ENCODE measurements at places on chromosomes 4 and X.

DNA sequence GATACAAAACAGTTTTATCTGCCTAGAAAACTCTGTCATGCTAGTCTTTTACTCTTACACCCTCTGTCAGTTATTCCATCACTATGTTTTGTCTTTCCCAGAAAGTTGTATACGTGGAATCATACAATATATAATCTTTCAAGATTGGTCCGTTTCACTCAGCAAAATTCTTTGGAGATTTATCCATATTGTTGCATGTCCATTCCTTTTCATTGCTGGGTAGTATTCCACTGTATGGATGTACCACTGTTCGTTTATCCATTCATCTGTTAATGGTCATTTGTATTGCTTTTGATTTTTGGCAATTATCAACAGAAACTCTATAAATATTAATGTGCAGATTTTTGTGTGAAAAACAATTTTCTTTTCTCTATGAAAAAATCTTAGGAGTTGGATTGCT lies 63.1 kb downstream of the GLUD2 start:
- DNase-seq, result no peak

DNA sequence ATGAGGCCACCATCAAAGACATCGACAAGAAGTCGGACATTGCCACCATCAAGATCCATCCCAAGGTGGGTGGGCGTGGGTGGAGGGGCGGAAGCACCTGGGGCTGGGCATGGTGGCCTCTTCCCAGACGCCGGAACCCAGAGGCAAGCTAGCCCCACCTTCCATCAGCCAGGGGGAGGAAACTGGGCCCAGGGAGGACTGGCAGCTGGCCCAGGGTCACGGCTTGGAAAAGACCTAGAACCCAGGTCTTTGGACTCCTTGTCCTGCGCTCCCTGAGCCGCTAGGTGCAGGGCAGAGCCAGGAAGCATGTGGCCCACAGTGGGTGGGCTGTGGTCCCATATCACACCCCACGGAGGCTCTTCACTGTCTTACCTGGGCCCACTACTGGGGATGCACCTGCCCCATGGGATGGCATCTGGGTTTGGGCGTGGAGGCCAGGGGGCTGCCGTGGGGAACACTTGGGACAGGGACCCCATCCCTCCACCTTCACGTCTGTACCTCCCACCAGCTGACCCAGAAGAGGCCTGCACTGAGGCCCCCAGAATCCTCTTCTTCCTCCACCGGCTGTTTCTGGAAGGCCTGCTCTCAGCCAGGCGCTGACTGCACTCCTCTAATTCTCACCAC lies 17.3 kb downstream of the HTRA3 start:
- DNase-seq, result no peak

DNA sequence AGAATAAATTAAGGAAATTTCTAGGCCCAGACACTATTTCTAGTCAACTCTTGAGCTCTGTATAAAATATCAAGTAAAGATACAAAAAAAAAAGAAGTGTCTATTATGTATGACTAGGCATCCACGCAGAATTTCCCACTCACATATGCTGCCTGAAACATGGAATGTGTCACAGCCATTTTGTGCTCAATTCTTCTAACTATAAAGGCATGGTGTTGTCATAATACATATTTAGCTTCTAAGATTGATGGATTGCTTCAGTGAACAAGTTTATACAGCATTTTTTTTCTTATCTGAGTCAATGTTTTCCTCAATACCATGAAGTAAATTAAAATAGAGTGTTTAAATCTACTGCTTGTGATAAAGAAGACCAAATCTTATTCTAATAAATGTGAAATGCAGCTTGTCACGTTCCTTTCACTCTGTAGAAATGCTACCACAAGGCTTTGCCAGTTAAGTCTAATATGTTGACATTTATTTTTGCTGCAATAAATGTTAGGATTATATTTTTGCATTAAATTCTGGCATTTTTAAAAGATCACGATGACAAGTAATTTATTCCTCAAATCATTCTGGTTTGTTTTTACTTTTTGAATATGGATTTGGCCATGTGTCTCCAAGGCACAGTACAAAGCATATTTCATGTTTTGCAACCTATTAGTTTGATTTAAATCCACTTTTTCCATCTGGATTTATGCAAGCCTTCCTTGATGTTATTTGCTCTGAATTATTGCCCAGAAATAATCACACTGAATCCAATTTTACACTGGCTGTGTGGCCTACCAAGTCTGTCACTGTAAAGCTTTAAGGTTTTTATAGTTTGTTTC lies 1829.0 kb upstream of the PCDH7 start:
- DNase-seq, result no peak

DNA sequence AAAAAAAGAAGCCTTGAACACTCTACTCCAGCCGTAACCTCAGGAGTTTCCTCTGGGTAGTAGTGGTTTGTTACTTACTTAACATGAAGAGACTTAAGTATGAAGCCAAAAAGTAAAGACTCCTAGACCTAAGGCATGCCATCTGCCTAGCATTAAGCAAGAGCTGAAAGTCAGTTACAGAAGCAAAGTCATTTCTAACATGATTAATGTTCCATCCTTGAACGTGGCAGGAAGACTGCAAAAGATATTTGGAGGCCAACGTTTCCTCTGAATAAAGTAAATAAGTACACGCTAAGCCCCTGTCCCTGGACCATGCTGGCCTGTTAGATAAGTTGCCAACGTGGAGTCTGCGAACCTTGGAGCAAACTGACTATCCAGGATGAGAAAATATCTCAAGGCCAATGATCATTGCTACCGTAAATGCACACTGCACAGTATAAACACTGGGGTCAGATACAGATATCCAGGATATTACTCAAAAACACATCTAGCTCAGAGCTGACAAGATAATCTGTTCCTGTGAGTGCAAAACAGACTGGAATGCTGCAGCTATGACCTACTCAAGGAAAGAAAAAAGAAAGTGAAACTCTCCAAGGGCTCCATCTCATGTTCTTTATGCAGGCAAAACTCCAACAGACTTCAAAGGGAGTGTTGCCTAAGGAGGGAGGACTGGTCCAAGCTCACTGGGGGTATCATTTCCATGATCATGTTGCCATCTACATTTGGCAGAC lies 255.8 kb downstream of the COL25A1 start:
- no peak for DNase-seq

DNA sequence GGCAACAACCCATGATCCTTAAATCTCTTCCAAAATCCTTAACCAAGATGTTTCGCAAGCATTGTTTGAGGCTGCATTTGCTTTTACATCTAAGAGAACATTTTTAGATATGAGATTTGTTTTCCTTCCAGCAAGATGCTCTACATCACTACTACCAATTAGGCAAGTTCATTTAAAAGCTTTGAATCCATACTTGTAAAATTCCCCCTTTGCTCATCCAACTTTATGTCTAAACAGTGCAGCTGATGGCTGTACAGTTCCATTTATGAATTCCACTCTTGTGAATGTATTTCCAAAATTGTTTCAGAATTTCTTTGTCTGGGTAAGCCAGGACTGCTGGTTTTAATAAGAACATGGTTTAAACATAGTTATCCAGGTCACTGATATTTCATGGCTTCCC lies 31.5 kb downstream of the RAI2 start:
- no peak for DNase-seq

- DNase-seq, result no peak
These were observed 95.7 kb downstream of the PRDM5 start for GRCh38 chr4:120826853-120827252.

DNA sequence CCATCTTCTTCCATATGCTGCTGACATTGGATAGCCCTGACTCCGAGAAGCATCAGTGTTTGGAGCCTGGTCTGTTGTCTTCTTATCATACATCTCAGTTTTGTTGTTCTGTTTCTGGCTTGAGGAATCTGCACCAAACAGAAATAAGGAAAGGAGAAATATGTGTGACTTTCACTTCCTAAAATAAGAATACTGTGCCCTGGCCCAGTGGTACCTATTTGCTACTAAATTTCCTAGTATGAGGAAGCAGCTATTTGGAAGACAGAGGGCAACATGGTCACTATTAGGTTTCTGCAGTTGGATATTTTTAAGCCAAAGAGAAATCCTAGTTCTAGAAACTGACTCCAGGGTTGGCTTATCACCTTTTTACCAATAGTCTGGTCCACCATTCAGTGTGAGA lies 16.8 kb downstream of the CT47C1 start:
- no peak for DNase-seq

GRCh38 chr4:2846172-2846571 lies 2.5 kb downstream of the ADD1 start:
- DNase-seq, result no peak

GRCh38 chr4:25943312-25943711 lies 29.3 kb downstream of the SMIM20 start:
- DNase-seq, result no peak

GRCh38 chr4:69760455-69760854 lies at the start of gene SULT1B1:
SULT1B1 (minus strand) TSS chr4:69760620; CDS start chr4:69755217, 5,403 bp downstream.
- DNase-seq, result no peak

DNA sequence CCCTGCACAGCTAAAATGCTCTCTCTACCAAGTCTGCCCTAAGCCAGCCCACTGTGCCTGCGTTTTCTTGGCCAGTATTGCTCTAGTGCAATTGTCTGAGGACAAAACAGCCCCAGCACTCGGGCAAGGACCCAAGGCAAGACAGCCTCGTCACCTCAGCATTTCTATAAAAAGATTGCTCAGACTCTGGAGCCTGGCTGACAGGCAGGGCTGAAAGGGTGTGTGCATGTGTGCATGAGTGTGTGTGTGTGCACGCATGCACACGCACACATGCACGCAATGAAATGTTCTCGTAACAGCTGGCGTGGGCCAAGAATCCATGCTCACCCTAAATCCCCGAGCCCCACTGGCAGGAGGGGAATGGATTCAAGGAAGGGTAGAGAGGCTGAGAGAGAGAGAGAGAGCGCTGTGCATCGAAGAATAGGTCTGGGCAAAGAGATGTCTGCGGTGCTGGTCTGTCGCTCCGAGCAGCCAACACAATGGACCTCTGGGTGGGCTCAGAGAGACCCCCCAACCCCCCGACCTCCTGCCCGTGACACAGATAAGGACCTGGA lies 579.2 kb downstream of the BCOR start:
- no peak for DNase-seq

GRCh38 chr4:181312066-181312465 lies 931.1 kb upstream of the TENM3 start:
- DNase-seq, result no peak

- DNase-seq, result no peak
These were observed 134.9 kb upstream of the LEF1 start for GRCh38 chr4:108303488-108304177.

Data from iPS DF 6.9 (cell line).